ENCODE measurements at places on chromosomes 5 and 9. TPM values are rescaled to one million over a fixed set of nuclear protein-coding genes. Genes with fewer than 3 reads are reported as not detected.

Gene AQP7
- 30.7 TPM for total RNA-seq

Gene JMY
- 5.5 TPM for total RNA-seq

Gene PPIC
- total RNA-seq, result 18.6 TPM

Gene INSL4
- not detected for total RNA-seq

Gene ZBTB34
- 2.7 TPM for total RNA-seq

Gene MARCOL
- total RNA-seq, result not detected

Gene BNIP1
- total RNA-seq, result 3.9 TPM

Gene CHSY3
- total RNA-seq, result 0.83 TPM

Gene SLC36A2
- total RNA-seq, result not detected

Gene CAMK4
- 2.7 TPM for total RNA-seq

Gene VCP
- total RNA-seq, result 147 TPM

Gene HAPLN1
- not detected for total RNA-seq

Gene CDC20B
- not detected for total RNA-seq

Gene PCDHGB4
- total RNA-seq, result 2.2 TPM

Gene C7
- 96.0 TPM for total RNA-seq

- no peak for DNase-seq
Observed at GRCh38 chr5:151060742-151061141, 20.1 kb downstream of the TNIP1 start.

GRCh38 chr5:146291421-146292074, 47.1 kb upstream of the POU4F3 start:
- DNase-seq, result no peak

GRCh38 chr9:14051419-14051818, 262.5 kb downstream of the NFIB start:
- no peak for DNase-seq

DNA sequence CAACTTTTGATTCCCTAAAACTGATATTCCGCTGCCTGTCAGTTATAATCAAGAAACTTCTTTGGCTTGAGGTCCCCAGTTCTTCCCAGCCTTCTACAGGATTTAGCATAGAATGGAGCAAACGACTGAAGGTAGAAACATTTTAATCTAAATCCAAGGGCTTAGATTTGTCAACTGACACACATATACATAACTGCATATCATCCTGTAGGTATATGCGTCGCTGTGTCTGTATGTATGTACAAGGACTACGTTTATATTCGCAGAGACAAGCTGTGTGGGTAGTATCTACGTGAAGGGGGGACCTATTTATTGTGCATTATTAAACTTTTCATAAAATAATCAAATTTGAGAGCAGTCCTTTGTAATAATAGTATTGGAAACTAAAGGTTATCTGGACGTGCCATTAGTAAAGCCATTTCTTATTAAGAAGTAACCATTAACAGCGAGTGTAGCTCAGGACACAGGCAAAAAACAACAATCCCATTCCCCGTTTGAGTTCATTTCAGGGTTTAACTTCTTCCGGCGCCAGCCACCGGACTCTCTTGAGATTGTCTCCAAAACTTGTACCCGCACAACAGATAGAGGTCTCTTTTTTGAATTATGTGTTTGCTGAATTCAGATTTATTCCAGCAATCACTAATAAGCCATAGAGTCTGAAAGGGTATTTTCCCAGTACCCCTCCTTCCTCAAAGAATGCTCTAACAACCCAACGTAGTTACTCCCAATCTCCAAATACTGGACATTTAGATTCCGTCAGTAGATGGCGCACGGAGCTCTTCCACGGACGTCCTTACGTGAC, 2.1 kb upstream of the MLLT3 start:
- no peak for DNase-seq

DNA sequence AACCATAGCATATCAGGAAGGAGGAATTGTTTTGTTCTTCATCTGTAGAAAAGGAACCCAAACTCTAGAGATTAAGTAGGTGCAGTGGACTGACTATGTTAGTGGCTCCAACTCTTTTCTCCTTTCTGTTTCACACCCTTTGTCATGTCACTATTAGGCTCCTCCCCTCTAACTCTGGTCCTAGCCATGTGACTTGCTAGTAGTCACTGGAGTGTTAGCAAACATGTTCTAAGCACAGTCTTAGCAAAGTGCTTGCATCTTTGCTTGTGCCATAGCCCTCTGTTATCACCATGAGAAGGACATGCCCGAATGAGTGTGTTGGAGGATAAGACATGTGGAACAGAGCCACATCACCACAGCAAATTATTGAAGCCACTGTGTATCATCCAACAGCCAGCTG, 55.4 kb upstream of the PPP3R2 start:
- DNase-seq, result no peak

DNA sequence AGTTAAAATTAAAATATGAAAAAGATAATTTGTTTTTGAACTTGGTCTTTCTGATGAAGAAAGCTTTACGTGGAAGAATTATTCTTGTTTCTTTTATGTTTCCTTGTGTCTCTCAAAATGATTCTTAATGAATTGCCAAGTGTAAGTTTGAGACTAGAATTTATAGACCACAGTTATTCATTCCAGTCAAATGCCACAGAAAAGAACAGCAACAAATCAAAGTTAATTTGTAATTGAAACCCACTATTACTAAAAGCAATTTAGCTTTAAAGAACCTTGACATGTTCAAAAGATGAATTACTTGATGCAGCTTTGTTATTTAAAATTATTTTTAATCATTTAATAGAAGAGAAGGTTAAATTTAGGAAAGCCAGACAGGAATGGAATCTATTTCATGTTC, 1277.7 kb upstream of the NUDT12 start:
- DNase-seq, result no peak

- no peak for DNase-seq
Observed at GRCh38 chr5:150111122-150111521, 24.8 kb upstream of the CSF1R start.

DNA sequence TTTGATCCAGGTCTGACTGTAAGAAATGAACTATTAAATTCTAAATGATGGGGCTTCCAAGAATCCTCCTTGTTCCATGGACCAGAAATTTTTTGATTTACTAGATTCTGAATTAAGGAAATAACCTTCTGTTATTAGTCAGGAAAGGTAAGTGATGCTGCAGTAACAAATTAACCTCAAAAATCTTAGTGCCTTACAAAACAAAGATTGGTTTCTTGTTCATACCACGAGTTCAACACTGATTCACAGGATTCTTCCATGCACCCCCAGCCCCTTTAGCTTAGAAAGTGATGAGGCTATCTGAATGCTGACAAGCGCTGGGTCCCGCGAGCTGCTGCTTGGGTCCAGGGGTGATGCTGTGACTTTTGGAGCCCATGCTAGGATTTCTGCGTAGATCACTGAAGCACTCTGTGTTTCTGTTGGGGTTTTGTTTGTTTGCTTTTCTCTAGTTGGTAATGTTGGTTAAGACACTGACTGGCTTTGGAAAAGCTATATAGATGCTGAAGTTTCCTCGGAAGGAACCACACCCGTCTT, 52.3 kb downstream of the COL15A1 start:
- no peak for DNase-seq

- DNase-seq, result no peak
Observed at GRCh38 chr5:99105216-99105615, 176.4 kb upstream of the CHD1 start.

DNA sequence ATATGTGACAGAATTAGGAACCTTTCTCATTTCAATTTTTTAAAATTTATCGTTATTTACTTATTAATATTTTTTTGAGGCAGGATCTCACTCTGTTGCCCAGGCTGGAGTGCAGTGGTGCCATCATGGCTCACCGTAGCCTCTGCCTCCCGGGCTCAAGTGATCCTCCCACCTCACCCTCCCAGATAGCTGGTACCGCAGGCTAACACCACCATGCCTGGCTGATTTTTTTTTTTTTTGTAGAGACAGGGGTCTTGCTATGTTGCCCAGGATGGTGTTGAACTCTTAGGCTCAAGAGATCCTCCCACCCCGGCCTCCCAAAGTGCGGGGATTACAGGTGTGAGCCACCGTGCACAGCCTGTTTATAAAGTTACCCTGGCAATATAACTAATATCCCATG, 275.2 kb downstream of the AOPEP start:
- DNase-seq, result no peak

- DNase-seq, result no peak
Observed at GRCh38 chr5:130994496-130995253, 170.4 kb downstream of the HINT1 start.

DNA sequence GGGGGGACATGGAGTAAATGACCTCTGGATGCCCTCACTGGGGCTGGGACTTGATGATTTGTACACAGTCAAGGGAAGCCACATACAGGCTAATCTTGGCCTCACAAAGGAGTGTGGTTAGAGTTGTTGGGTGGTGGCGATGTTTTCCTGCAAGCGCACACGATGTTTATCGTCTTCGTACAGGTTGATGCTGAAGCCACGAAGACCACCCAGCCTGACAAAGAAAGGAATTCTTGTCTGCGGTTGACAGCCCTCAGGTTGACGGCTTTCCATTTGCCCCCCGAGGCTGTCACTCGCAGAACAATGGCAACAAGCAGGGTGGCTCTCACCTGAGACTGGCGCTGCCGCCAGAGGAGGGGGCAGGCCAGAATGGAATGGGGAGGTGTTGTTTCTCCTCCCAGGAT, 14.1 kb upstream of the XPA start:
- DNase-seq, result no peak

GRCh38 chr5:38789134-38789533, 56.7 kb upstream of the OSMR start:
- DNase-seq, result no peak

DNA sequence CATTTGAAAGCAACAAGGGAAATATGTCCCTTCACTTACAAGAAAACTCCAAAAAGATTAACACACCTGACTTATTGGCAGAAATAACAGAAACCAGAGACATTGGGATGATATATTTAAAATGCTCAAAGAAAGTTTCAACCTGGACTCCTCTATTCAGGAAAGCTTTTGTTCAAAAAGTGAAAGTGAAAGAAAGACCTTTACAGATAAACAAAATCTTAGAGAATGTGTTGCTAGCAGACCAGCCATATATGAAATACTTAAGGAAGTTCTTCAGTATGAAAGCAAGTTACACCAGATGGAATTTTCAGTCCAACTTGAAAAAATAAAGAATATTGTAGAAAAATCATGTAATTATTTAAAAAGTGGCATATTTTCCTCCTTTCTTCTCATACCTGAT, 1075.1 kb downstream of the NR2F1-AS1 start:
- DNase-seq, result no peak

DNA sequence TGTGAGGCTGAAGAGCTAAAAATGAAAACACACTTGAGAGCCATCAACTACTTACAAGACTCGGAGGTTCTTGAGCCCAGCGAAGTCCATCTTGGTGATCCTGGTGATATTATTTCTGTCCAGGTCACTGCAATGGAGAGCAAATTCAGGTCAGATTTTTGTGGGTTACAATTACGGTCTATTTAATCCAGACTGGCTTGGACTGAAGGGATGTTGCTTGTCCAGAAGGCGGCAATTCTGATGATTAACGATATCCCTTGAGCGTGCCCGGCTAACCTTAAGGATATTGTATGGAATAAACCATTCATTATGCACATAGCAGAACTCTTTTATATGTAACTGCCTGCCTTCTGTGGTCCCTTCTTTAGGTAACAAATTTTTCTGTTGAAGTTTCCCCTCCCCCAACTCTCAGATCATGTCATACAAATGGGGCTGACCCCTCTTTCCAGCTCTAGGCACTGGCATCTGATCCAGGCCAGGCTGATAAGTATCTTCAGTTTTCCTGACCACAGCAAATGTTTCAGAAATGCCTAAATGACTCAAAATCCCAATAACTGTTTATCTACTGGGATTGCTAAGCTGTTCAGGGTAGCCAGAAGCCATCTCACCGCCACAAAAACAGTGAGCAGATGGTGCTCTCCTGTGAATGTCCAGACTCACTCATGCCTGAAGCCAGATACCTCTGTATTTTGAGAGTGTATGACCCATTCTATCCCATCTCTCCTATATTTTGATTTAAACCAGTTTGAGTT, 49.4 kb downstream of the SLIT3 start:
- no peak for DNase-seq

GRCh38 chr5:157828105-157828943, 30.6 kb downstream of the CLINT1 start:
- no peak for DNase-seq

DNA sequence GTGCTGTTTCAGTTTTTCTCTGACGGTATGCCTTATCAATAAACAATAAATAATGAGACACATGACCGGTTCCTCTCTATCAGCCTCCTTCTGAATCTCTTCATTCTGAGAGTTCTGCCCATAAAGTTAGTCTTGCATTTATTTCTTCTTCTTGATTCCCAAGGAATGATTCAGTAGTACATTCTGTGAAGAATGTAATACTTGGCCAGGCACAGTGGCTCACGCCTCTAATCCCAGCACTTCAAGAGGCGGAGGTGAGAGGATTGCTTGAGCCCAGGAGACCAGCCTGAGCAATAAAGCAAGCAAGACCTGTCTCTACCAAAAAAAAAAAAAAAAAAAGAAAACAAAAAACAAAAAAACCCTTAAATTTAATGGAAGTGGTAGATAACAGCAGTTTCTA, 53.9 kb downstream of the PAM start:
- no peak for DNase-seq

DNA sequence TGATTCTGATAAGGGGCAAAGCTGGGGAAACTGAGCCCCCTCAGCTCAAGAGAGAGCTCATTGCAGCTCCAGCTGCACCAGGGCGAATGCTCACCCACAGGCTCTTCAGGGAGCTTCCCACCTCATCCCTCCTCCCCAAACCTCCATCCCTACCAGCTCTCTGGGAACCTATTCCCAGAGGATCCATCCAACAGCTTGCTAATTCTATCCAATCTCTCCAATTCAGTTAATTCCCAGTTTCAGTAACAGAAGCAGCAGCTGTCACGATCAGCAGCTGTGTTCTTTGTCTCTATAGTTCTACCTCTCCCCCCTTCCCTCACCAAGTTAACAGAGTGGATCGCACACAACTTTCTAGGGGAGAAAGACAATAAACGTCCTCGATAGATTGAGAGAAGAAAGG, 135.5 kb upstream of the EFNA5 start:
- no peak for DNase-seq

DNA sequence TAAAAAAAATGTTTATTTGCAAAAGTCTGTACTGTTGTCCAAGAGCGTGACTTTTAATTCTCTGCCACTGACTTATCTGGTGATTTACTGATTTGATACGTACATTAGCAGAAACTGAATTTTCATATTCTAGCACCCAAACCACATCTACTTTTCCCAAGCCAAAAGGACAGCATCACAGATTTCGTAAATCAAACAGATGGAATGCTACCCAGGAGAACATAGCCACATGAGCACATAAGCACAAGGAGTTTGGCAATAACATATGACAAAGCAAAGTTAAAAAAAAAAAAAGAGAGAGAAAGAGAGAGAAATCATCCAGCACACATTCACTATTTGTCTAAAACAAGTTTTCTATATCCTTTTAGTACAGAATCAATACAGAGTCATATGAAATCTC, 83.7 kb downstream of the HINT1 start:
- DNase-seq, result no peak
